ENCODE measurements at places on chromosomes 4 and X.

GRCh38 chr4:108170631-108171338 is 2.1 kb upstream of the LEF1 start:
- DNase-seq = no peak

DNA sequence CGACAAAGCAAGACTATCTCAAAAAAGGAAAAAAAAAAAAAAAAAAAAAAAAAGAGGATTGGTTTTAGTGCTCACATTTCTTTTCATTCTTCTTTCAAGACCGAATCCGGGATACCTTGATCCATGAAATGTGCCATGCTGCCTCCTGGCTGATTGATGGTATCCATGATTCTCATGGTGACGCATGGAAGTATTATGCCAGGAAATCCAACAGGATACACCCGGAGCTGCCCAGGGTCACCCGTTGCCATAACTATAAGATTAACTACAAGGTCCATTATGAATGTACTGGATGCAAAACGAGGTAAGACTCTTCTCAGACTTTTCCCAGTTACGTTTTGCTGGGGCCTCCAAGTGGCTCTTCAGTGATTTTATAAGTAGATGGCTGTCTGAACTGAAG is 6.1 kb downstream of the CXCR3 start:
- DNase-seq = no peak

DNA sequence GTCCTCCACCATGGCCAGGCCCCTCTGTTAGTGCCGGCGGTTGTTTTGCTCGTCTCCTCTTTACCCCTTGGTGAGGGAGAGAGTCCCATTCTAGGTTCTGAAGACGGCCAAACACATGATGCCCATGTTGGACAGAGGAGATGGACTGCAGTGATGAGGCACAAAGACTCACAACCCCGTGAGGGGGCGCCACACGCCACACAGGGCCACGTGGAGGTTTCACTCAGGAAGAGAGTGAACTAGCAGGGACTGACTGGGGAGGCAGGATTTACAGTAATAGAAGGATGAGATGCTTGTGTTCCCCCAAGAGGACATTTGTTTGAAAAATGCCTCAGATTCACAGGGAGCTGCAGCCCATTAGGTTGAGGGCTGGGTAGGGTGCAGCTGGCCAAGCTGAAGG is 655.3 kb upstream of the FRG1 start:
- no peak for DNase-seq

DNA sequence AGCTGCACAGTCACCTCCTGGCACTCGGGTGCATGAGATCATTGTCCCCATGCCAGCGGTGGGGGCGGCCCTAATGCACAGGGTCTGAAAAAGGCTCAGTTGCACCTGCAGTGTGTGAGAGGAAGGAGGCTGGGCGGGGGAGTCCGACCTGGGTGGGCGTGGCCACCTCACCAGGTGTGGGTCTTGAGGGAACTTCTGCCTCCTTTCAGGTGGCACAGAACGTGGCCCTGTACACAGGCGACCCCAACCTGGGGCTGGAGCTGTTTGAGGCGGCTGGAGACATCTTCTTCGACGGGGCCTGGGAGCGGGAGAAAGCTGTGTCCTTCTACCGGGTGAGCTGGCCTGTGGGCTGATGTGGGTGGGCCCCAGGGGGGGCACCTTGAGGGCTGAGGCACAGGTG is 34.3 kb upstream of the HTRA3 start:
- no peak for DNase-seq

DNA sequence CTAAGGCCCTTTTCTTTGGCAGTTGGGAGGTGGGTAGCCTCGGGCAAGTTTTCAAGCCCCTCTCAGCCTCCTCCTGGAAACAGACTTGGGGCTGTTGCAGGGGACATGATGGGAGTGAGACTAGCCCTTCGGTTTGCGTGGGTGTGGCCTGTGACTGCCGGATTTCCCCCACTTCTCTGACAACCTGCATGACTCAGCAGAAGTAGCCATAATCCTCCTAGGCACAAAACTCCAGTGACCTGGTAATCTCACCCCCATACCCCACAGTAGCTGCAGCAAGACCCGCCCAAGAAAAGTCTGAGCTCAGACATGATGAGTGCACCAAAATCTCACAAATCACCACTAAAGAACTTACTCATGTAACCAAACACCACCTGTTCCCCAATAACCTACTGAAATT is 433.7 kb upstream of the AMOT start:
- no peak for DNase-seq

DNA sequence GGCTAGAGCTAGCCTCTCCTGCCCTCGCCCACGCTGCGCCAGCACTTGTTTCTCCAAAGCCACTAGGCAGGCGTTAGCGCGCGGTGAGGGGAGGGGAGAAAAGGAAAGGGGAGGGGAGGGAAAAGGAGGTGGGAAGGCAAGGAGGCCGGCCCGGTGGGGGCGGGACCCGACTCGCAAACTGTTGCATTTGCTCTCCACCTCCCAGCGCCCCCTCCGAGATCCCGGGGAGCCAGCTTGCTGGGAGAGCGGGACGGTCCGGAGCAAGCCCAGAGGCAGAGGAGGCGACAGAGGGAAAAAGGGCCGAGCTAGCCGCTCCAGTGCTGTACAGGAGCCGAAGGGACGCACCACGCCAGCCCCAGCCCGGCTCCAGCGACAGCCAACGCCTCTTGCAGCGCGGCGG is at the start of gene AR:
Gene AR (plus strand): TSS at position 204 of the 400 bp plus-strand sequence. CDS start 1,126 bp downstream, outside the sequence.
- DNase-seq = no peak

- DNase-seq = no peak
Measured at GRCh38 chr4:181216501-181216900, 1026.7 kb upstream of the TENM3 start.

DNA sequence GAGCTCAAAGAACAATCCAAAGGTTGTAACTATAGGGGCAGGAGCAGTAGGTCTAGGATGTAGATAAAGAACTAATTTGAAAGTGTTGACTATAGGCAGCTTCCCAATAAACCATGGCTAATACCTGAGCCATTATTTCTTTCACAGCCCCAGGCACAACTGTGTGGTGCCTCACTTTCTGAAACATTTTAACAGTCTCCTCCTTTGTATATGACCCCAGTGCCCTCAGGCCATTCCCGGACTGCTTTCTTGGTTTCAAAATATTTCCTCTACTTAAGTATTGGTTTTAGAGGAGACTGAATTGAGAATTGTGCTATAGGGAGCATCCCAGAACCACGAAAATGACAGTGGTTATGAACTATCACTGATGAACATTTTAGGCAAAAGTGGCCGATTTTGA is 728.7 kb downstream of the IL1RAPL1 start:
- DNase-seq = no peak

DNA sequence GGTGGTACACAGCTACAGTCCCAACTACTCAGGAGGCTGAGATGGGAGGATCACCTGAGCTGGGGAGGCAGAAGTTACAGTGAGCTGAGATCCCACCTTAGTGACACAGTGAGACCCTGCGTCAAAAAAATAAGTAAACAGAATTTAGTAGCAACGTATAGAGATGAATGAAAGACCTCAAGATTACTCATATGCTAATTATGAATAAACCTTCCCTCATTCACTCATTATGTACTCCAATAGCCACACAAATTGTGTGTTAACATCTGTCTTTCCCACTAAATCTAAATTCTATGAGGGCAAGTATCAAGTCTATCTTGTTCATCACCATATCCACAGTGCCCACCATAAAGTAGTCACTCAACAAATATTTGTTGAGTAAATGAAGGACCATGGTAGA is 111.5 kb downstream of the LRBA start:
- DNase-seq = no peak

Data from activated CD8-positive, alpha-beta memory T cell treated with anti-CD3 and anti-CD28 coated beads, Interleukin-2, amount 50 U/mL, for 4 hours (primary cell).